ENCODE measurements at places on chromosomes 4 and X.
A peak's percentile ranks its signal among the peaks of the same experiment; 100 is the strongest.

DNA sequence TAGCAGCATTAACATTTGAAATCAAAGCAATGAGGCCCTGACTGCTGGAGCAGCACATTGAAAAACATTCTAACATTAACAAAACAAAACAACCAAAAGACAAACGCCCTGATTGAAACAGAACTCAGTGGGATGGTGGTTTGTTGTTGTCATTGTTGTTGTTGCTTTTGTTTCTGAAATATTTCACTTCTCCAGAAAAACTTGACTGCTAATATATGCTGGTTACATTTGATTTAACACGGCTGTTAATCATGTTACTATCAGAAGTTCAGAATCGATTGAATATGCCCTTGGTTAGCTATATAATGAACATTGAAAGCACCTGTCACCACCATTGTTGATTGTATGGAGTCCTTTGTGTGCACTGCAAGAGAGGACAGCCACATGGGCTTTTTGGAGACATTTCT is 790.4 kb upstream of the GALNTL6 start:
- DNase-seq, result peak; percentile 4

DNA sequence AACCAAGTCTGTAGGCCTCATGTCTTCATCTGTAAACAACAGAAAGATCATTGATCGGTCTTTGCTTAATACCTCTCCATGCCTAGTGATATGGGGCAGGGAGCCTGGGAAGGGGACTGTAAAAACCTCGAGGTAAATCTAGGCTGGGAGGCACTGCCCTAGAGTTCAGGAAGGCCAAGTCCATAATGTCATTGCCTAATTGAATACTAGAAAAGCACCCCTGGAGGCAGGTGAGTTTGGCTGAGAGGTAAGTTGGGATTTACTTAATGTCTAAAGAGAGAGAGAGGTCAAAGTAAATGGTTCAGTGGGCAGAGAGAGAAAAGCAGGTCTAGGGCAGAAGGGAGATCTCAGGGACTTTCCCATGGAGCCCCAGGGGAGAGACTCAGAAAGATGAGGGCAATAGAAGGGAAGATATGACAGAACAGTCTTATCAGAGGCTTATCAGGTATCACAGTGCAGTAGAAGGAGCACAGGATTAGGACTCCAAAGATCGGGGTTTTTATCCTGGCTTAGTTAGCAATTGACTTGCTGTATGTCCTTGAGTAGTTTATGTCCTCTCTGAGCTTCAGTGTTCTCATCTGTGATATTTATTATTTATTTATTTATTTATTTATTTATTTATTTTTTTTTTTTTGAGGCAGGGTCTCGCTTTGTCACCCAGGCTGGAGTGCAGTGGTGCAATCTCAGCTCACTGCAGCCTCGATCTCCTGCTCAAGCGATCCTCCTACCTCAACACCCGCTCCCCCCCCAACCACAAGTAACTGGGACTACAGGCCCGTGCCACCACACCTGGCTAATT is 85.2 kb downstream of the SLC16A2 start:
- DNase-seq, result no peak

GRCh38 chrX:54415534-54416350 is 24.5 kb upstream of the TSR2 start:
- DNase-seq, result peak; percentile 60

DNA sequence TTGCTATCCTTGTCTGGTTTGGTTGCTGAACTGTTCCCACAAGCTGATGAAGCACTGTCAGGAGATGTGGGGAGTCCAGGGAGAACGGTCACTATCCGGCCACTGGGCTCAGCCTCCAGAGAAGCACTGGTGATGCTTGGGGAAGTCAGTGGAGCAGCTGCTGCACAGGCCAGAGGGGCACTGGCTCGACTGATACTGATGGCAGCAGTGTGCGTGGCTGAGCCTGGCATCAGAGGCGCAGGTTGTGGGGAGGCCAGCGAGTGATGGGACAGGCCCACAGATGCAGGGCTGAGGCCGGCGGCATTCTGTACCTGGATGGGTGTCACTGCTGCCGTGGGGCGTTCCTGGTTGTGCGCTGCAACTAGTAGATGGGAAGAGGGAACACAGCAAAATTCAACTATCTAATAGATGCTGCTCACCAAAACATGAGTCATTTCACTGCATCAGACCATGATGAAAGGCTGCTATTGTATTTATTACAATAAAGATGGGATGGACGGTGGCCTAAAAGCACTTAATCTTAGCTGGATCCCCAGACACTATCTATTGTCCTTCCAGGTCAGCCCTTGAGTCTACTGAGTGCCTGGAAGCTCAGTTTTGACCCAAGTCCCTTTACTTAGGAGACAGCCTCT is 106.3 kb upstream of the CBR4 start:
- no peak for DNase-seq

DNA sequence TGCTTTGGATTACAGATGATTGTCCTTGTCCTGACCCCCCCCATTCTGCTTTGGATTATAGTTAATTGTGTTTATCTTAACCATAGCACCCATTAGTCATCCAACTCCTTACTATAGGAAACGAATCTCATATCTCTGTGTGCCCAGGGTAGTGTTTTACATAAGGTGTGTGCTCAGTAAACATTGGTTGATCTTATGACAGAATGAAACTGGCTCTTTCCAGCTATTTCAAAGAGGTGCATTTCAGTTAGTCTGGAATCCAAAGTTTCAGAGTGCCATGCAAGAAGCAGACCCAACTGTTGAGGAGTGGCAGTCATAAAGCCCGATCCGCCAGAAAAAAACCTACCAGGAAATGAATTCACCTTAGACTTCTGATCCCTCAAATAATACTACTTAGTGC is 14.7 kb downstream of the TRIM2 start:
- no peak for DNase-seq

DNA sequence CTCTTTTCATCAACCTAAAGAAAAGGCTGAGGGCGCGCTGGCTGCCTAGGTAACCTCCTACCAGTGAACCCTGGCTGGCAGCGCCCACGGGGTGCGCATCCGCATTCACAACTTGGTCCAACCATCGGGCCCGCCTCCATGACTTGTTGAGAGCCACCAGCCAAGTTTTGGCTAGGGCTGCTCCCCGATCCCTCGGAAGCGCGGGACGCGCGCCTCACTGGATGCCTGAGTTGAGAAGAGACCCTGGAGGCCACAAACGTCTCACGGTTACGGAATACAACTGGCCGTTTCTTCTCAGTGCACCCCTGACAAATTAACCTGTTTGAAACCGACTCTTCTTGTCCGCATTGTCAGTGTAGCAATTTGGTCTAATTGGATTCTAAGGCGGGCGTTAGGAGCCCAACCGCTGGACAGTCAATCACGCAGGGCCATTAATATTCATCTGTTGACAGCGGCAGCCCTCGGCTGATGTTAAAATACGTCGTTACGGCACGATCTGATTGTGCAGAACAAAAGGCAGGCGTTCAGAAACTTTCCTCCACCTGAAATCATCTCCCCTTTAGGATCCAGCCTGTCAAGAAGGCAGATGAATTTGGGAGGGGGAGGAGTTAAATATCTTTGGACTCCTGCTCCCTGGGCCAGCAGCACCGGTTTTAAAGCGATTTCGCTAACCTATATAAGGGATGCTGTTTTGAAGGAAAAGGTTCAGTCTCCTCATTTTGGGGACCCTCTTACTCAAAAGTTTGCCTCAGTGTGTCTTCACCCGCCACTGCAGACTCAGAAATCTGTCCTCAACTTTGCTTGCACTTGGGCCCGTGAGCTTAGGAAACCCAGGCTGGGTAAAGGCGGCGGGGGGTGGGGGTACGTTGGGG is 1.2 kb downstream of the GPC3 start:
- DNase-seq, result peak; percentile 49

- no peak for DNase-seq
Measured at GRCh38 chrX:9907645-9908387, 59.3 kb upstream of the CLDN34 start.

DNA sequence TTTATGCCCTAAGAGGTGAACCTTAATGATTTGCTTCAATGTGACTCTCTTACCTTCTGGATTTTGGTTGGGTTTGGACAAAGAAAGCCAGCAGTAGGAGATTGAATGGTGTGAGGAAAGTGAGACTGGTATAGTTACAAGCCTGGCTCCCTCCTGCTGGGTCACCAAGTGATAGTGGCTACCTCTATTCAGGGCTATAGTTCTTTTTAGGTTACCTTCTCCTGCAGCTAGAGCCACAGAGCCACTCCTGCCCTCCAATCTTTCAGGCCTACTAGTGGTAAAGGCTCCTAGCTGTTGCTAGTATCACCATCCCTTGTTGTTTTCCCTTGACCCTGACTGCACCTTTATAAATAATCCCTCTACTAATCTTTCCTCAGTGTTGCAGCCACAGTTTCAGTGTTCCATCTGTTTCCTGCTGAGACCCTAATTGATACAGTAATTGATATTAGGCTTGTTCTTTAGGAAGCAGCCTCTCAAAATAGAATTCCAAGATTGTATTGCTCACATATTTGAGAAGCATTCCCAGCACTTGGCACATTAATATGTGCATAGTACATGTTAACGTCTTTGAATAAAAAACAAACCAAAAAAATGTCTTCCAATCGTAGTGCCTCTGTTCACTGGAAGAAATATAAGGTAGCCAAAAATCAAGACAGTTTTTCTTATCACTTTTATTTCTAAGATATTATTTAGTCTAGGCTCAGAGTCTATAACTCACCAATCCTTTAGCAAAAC is 82.3 kb downstream of the SRPX start:
- no peak for DNase-seq

GRCh38 chrX:132712350-132712749 is 223.5 kb upstream of the MBNL3 start:
- no peak for DNase-seq

DNA sequence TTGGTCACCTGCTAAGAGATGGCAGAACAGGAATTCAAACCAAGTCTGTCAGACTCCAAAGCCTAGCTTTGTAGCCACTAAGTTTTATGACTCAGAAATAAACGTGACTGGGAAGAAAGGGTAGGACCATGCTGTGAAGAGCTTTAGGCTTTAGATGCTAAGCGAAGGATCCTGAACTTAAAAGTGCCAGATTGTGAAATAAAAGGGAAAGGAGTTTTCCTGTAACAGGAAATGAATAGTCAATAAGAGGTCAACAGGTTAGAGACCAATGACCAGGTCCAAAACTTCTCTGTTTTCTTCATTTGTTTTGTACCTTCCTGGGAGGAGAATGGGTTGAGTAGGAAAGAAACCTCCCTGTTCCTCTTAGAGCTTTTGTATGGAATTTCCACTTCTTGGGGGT is 98.8 kb upstream of the EOLA2 start:
- DNase-seq, result no peak

GRCh38 chrX:24672701-24673190 is 21.0 kb upstream of the POLA1 start:
- peak; percentile 43 for DNase-seq

GRCh38 chr4:106385853-106386393 is 17.3 kb upstream of the GIMD1 start:
- no peak for DNase-seq

DNA sequence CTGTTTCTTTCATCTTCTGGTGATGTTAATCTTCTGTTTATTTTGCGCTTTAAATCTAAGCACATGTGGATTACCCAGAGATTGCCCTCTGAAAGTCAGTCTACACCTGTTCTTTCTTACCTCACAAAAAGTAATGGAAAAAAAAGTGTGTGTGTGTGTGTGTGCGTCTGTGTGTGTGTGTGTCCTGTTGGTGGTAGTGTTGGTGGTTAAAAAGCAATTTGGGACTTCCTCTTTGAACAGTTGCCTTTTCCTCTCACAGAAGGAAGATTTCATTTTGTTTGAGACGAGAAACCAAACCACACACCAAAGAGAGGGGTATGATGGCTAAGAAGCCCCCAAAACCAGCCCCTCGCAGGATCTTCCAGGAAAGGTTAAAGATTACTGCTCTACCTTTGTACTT is at the start of gene STAP1:
TSS of gene STAP1 (plus strand) at position 235 of the 400 bp plus-strand sequence. CDS start at position 318, 83 bp downstream.
- no peak for DNase-seq

- DNase-seq, result no peak
Measured at GRCh38 chr4:95889662-95890061, 49.8 kb downstream of the PDHA2 start.

DNA sequence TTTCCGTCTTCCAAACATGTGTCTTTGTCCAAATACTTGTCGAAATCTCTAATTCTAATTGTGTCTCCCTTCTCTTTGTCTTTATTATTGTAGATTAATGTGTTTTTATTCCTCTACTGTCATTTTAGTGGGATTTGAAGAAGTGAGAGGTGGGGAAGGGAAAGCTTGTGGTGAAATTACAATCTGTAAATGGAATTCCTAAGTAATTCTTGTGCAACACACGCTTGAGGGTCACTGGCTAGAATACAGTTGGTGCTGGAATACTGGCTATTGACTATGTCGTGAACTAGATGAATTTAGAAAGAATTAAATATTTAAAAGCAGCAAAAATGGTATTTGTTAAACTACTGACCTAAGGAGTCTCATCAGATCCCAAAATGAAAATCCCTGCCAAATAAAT is 10.7 kb upstream of the FNIP2 start:
- no peak for DNase-seq

DNA sequence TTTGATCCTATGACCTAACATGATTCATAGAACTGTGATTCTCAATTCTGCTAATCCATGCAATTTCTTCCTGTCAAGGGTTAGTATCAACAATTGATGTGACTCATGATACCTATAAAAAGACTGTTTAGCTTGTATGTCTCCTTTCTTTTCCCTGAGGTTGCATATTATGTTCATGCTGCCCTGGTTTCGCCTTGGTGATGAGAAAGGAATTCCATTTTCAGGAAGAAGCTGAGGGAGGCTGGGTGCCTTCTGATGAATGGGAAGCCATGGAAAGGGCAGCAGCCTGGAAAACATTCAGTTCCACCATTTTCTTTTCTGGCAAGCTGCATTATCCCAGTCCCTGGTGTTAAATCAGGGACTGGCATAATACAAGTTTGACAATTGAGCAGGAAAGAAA is 976.5 kb downstream of the RPA4 start:
- DNase-seq, result no peak

GRCh38 chr4:155430895-155431795 is 54.4 kb upstream of the MAP9 start:
- DNase-seq, result no peak

DNA sequence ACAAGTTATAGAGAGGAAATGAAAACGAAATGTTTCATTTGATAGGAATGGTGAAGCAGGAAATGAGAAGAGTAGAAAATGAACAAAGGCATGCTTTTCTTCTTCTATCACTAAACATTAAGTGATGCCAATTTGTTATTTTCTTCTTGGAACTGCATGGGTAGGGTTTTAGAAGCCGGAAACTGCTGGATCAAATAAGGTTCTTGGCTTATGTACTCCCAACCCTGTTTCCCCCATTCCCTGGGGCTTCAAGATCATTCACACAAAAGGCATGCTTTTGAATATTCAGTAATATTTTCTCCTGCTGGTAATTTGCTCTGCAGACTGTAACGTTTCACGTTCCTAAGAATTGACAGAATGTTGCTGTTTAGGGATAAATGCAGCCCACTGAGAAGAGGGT is 224.1 kb downstream of the NLGN4X start:
- DNase-seq, result no peak

GRCh38 chr4:48772556-48772955 is 7.5 kb downstream of the FRYL start:
- no peak for DNase-seq
